CD4-positive, alpha-beta T cell (primary cell): ENCODE measurements at places on chromosomes 4 and X.

DNA sequence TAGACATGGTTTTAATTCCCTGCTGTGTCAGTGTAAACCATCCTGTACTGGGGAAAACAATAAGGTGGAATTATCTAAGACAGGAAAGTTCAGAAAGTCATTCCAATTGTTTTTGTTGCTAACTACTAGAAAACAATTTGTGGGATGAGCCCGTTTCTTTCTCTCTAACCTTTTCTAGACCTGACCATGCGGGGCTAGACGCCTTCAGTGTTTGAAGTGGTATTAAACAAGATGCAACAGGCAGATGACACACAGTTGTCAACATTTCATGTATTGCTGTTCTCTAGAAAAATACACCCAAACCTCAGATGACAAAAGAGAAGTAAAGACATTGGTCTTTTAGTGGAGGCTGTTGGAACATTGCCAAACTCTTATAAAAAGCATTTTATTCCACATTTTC lies 105.7 kb downstream of the FRAS1 start:
- no peak for DNase-seq

- no peak for DNase-seq
Observed at GRCh38 chr4:4502694-4503311, 39.0 kb downstream of the STX18 start.

GRCh38 chrX:16018291-16018690 lies 105.1 kb upstream of the GRPR start:
- DNase-seq: no peak

DNA sequence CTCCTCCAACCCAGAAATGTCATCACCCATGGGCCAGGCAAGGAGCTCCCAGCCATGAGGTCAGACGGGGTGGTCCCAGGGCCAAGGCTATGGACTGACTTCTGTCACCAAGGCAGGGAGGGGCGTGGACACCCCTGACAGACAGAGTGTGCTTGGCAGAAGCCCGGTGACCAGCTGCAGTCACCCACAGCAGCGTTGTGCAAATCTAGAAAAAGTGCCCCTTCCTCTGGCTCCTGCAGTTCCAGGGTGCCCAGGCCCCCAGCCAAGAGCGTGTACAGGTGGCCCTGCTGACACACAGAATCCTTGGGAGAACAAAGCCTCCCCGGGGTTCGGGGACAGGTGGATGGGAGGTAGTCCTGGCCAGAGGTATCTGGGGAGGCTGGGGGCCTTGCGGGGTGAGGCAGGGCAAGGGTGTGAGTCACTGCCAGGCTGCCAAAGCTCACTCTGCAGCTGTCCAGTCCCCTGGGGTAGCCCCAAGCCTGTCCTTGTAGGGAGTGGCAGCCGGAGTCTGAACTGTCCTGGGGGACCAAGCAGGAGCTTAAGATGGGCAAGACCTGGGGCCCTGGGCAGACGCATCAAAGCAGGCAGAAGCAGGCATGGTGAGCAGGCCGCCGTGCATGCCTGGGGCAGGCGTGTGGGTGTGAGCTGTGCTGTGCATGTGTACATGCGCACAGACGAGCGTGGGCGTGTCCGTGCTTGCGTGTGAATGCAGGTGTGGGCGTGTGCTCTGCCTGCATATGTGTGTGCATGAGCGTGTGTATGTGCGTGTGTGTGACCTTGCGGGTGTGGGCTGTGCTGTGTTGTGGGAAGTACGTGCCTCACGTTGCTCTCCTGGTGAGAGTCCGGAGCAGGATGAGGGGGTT lies 3.3 kb downstream of the MYL5 start:
- no peak for DNase-seq

DNA sequence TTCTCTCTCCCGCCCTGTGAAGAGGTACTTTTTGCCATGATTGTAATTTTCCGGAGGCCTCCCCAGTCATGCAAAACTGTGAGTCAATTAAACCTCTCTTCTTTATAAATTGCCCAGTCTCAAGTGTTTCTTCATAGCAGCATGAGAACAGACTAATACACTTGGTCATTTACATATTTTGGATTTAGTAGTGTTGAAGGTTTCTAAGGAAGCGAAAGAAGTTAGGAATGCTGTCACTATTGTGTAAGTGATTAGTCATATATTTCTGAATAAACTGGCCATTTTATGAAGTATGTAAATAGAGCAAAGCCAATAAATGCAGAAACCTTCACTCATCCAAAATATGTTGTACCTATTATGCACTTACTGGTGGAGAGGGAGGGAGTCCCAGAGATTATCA lies 34.4 kb upstream of the GK2 start:
- DNase-seq: no peak

DNA sequence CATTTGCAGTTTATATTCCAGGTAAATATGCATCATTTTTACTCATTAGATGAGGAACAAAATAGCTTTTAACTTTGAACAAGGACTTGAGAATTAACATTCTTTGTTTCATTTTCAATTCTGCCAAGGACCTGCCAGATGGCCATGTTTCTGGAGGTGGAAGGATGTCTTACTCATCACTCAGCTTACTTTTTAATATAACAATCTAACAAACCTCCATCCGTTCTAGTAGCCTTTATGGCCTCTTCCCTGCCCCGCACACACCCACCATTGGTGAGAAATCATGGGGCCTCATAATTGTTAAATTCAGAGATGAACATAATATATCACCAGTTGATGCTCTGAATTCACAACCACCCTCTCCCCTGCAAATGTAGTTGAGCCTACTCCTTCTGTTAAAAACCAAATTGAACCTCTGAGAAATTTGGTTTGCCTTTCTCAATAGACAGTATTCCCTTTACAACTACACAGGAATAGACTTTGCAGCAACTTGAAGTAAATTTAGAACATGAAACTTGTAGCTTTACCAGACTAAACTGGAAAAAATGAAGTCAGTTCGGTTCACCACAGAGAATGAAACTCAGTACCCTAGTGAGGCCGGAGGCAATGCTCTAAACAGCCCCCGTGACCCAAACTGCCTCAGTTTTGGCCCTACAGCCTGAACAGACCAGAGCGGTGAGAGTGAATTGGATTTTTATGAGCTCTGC lies 50.1 kb upstream of the ACSL4 start:
- no peak for DNase-seq

DNA sequence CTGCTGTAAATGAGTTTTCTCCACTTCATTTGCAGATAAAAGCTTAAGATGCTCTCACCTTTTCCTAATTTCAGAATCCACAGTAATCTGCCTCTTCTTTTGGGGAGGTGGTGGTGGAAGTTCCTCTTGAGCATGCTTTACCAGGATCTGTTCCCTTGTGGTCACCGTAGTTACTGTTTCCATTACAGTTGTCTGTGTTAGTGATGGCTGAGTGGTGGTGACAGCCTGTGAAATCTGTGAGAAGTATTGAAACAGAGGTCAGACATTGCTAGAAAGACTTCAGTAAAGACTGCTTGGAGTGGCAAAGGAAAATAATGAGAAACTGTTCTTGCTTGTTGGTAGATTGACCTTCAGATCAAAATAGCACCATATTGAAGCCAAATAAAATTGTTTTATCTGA lies 666.2 kb downstream of the DMD start:
- DNase-seq: no peak

DNA sequence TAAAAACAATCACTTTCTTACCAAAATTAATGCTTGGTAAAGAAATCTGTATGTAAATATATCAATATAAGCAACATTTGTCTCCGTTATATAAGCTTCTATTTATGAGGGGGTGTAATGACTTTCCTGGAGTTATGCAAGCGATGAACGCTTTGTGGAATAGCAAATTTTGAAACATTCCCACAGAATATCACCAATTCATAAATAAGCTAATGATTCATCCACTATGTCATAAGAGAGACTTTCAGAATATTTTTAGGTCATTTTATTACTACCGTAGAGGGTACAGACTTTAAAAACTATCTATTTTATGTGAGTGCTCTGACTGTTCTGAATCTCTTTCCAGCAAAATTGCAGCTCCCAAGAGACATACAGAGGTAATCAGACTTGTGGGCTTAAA lies 179.5 kb upstream of the FTHL17 start:
- no peak for DNase-seq

DNA sequence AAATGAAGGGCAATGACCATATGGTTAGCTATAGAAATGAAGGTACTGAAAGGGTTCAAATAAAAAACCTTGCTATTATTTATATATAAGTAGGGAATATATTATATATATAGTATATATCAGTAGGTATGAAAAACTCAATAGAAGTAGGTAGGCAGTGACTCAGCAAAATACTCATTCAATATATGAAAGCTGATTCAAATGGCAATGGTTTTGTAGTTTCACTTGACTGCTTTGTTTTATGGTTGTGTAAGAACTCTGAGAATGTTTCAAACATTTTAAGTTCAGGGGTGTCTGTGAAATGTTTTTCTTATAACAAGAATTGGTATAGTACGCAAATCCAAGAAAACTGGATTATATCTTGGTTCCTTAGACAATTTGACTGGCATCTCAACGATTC lies 4.1 kb downstream of the ZNF280C start:
- DNase-seq: no peak

GRCh38 chr4:186651181-186651603 lies 72.5 kb downstream of the FAT1 start:
- no peak for DNase-seq

- no peak for DNase-seq
Observed at GRCh38 chrX:132505116-132505515, 16.3 kb upstream of the MBNL3 start.

GRCh38 chr4:40843696-40844095 lies 93.9 kb downstream of the NSUN7 start:
- DNase-seq: no peak

- no peak for DNase-seq
Observed at GRCh38 chr4:158913766-158914165, 144.9 kb downstream of the FNIP2 start.

DNA sequence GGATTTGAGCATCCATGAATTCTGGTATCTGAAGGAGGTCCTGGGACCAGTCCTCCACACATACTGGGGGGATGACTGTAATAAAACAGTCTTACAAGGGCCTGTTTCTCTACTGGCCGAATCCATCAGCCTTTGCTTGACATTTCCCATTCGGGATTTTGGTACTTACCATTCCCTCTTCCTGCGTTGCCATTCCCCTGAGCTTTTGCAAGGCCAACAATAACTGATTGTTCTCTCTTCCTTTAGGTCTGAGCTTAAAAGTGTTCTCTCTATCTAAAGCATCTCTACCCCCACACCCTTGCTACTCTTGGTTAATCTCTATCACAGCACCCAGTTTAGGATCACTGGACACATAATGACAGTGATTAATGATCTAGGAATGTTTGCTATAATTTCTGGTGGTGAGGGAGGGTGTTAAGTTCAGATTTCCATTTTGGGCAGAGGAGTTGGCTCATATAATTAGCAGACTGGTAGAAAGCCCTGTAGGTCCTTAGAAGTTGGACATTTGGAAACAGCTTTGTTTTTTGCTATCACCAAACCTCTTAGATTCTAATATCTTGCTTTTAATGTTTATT lies 29.4 kb downstream of the TMA16 start:
- no peak for DNase-seq
